ENCODE measurements at places on chromosomes 4 and X.

- no peak for DNase-seq
Measured at GRCh38 chrX:110056419-110056818, 53.5 kb downstream of the TMEM164 start.

- no peak for DNase-seq
Measured at GRCh38 chrX:13396924-13397323, 77.1 kb upstream of the ATXN3L start.

GRCh38 chrX:72305286-72306084, at the start of gene CITED1:
CITED1 (minus strand) TSS chrX:72305914; CDS start chrX:72302869, 3,045 bp downstream.
- no peak for DNase-seq

- DNase-seq, result no peak
Measured at GRCh38 chr4:124491361-124492145, 221.0 kb downstream of the ANKRD50 start.

GRCh38 chr4:182245541-182246215, 2.5 kb downstream of the TENM3 start:
- no peak for DNase-seq

GRCh38 chrX:50697691-50698090, 116.3 kb downstream of the SHROOM4 start:
- no peak for DNase-seq

GRCh38 chr4:38866973-38867477, 581 bp upstream of the FAM114A1 start:
- no peak for DNase-seq

GRCh38 chrX:54817220-54817820, 9.8 kb downstream of the MAGED2 start:
- DNase-seq, result no peak

- DNase-seq, result no peak
Measured at GRCh38 chr4:118968005-118968404, 79.4 kb downstream of the SYNPO2 start.

DNA sequence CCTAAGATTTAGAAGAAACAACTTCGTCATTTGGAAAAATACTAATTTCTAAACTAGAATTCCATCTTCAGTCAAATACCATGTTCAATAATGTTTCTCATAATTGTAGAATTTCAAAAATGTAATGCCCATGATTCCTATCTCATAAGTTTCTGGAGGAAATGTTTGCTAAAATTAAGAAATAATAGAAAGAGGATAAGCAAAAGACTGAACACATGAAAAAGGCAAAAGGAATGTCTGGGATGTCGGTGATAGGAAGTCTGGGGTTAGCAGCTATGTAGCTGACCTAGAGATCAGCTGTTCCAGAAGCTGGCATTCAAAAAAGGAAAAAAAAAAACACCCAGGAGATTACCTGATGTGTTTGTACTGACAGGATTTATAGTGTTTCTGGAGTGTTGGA, 18.9 kb upstream of the PCDH10 start:
- no peak for DNase-seq

DNA sequence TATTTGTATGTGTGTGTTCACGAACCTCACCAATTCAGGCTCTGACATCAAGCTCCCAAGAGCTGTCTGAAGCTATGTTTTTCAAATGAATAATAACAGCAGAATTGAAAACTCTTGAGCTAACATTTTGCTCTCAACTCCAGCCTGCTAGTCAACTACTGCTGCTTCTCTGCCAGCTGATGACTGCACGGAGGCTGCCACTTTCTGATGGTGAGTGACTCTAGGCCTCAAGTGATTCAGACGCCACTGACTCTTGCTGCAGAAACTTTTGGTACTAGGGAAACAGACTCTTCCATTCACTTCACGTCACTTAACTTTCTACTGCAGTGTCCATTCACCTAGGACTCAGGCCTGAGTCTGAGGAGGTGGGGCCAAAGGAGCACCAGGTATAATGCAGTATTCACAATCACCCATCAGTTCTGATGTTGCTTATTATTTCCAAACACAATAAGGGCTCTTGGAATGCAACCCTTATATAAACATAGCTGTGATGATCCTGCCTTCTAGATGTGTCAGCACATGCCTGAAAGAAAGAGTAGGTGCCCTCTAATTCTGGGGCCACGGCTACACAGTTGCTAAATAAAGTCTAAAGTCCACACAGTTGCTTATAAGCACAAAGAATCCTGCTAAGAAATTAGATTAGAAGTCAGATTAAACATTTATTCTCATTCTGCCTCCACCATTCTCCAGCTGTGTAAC, 16.0 kb downstream of the PRDM8 start:
- DNase-seq, result no peak

GRCh38 chrX:17214962-17215361, 160.0 kb upstream of the NHS start:
- DNase-seq, result no peak

DNA sequence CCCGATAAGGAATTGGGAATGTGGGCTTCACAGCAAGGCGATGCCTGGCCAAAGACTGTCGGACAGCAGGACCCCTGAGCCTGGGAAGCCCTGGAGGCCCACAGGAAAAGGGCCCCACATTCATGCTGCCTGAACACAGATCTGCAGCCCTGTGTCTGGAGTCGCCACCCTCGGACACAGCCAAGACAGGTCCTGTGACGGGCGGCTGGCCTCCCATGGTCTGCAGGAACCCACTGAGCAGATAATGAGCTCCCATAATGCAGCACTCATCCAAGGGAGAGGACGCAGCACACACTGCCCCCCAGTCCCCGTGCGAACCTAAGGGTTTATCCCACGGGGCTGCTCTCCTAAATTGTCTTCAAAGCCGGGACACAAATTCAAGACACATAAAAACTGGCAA, 30.6 kb downstream of the ZFYVE28 start:
- no peak for DNase-seq

- DNase-seq, result no peak
Measured at GRCh38 chr4:144955104-144955503, 142.9 kb downstream of the ANAPC10 start.

GRCh38 chrX:110665223-110666002, 130.2 kb downstream of the CHRDL1 start:
- no peak for DNase-seq

DNA sequence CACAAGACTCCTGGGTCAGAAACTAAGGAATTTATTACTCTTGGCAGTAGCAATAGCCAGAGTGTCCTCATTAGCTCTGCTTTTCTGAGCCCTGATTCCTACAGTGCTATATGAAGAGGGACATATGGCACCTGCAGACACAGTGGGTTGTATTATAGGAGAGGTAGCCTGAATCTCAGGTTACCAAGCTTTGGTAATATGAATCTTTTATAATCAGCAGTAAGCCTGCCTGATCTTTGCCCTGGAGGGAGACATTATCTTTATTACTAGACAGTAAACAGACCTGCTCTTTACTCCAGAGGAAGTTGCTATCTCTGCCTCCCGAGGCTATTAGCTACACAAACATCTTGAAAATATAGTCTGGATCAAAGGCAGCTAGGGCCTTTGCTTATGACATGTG, 62.5 kb upstream of the HOPX start:
- DNase-seq, result no peak

DNA sequence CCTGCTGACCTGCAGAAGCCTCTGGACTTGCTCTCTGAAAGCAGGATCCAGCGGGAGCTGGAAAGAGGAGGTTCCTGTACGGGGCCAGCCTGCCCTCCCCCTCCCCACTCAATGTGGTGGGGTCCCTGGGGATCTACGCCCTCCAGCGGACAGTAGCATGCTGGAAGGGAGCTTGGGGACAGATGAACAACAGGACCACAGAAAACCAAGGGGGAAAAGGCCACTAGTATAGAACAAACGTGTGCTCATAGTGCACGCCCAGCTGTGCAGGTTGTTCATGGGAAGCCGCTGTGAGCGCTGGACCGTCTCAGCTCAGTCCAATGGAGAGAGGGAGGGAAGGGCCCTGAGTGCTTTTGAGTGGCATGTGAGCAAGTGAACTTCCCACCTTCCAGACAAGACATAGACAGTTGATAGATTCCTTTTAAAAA, 15.8 kb downstream of the HMX1 start:
- no peak for DNase-seq

- DNase-seq, result no peak
Measured at GRCh38 chr4:128540122-128540521, 252.5 kb upstream of the PGRMC2 start.

DNA sequence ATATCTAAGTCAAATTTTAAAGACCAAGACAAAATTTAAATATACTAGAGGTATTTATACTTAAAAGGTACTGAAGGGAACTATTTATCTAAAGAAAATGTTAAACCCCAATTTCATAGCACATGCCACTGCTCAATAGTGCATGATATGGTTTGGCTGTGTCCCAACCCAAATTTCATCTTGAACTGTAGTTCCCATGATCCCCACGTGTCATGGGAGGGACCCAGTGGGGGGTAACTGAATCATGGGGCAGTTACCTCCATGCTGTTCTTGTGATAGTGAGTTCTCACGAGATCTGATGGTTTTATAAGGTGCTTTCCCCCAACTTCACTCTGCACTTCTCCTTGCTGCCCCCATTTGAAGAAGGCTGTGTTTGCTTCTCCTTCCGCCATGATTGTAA, 32.3 kb downstream of the MAML3 start:
- no peak for DNase-seq

GRCh38 chr4:24928708-24929107, 15.9 kb upstream of the CCDC149 start:
- DNase-seq, result no peak

- DNase-seq, result no peak
Measured at GRCh38 chrX:3160756-3161155, 119.5 kb downstream of the ARSF start.

- DNase-seq, result no peak
Measured at GRCh38 chrX:14817571-14817970, 55.3 kb downstream of the FANCB start.

- DNase-seq, result no peak
Measured at GRCh38 chr4:34422472-34423175, 1821.7 kb downstream of the ARAP2 start.

DNA sequence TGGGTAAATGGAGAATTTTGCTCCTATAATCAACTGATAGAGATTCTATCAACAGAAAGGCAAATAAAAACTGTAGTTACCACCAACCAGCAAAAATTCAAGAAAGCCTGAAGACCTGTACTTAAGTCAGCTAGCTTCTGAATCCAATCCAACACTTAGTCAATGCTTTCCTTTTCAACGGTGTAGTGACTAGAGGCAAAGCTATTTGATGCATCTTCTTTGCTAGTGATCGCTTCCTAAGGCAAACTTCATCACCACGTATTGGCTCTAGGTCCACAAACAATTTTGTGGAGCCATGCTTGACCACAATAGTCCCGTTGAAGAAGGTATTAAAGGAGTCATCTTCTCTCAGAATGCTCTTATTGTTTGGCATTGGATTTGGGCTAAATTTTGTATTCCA, 25.0 kb upstream of the UBA6 start:
- no peak for DNase-seq

- no peak for DNase-seq
Measured at GRCh38 chr4:107531927-107532326, 188.1 kb downstream of the PAPSS1 start.

GRCh38 chr4:25437926-25438325, 60.9 kb downstream of the ANAPC4 start:
- no peak for DNase-seq

DNA sequence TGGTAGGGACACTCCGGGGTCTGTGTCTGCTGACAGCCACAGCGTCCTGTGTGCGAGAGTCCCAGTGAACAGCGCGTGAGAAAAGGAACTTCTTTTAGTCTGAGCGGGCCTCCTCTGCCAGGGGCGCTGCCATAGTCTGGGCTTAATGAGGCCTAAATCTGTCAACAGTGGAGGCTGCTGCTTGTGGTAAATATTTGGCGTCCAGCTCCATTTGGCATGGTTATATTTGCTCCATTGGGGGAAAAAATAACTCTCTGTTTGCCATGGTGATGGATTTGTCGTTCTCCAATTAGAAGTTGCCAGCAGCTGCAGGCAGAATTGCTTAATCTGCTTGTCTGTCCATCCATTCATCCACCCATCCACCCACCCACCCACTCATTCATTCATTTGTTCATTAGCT, 71.4 kb upstream of the PSAPL1 start:
- no peak for DNase-seq

GRCh38 chr4:128961405-128961804, 131.9 kb downstream of the SCLT1 start:
- no peak for DNase-seq

DNA sequence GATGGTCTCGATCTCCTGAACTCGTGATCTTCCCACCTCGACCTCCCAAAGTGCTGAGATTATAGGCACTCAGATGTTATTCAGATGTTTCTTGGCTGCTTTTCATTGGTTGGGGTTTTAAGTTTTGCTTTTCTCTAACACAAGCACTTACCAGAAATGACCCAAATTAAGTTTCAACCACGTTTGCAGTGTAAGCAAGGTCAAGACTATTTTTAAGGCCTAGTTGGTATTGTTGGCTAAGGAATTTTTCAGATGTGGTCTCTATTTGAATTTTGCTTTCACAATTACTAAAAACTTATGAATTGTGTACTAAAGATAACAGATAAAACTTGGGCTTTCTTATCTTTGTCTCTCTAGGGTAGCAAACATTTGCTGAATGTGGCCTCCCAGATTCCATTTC, 1756.9 kb upstream of the TENM3 start:
- DNase-seq, result no peak

- no peak for DNase-seq
Measured at GRCh38 chrX:32937043-32937442, 274.3 kb downstream of the DMD start.

DNA sequence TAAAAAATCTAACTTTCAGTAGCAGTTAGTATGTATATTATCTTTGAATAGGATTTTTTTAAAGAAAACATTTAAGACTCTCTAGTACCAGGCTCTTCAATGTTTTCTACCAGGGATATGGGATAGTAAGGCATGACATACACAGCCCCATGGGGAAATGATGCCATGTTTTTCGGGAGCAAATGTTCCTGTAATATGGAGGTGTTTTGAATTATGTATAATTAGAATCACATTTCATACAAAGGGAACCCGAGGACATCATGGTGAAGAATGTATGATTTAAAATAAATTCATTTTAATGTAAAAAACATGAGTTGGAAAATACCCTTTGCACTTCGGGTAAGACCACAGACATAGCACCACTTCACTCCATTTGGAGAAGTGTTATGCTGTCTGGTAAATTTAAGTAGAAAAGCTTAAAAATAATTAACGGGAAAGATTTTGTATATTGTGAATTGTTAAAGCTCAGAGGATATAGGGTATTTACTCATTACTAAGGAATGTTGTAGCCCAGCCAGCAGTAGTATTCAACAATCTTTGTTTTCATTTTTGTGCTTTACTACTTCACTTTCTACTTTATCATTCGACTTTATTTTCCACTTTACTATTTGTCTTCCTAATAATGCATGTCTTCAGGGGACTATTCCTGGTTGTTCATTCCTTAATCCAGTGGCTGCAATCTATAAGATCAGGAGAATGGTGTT, 2050.7 kb downstream of the ARAP2 start:
- DNase-seq, result no peak

Measured in stimulated activated CD8-positive, alpha-beta memory T cell treated with anti-CD3 and anti-CD28 coated beads, Interleukin-15, amount 100 ng/mL, for 4 hours (primary cell).